ENCODE measurements at places on chromosomes 11 and 22.
A peak's percentile ranks its signal among the peaks of the same experiment; 100 is the strongest.

GRCh38 chr11:9980931-9981330 lies 313.1 kb downstream of the SBF2 start:
- DNase-seq = no peak

DNA sequence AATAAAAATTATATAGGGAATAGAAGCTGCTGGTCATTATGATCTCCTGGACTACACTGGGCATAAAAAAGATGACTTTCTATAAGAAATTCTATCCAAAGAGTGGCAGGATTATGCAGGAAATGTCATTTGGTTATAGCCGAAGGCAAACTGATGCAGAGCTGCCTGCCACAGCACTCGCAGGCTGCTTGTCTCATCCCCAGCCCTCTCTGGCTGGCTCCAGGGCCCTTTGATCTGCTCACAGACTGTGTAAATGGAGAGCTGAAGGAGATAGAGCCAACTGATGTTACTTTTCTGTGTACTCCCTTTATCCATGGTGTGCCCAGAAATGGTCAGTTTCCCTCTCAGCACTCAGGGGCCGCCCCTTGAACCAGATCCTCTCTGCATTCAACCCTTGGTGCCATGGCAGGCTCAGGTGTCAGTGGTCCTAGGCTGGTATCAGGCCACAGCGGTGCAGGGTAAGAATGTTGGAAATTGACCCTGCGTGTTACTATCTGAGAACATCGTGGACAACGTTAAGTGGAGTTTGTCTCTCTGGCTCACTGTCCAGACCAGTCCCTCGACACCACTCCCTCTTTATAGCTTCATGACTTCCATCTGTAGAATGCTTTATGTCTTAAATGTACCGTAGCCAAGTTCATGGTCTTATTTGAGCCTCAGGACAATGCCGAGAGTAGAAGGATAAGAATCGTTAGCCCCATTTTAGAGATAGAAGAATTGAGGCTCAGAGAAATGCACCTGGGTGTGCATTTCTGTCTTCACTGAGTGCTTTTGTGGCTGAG lies 27.8 kb downstream of the TEAD1 start:
- DNase-seq = no peak

- DNase-seq = no peak
Measured at GRCh38 chr11:43879789-43880639, 617 bp upstream of the ALKBH3 start.

DNA sequence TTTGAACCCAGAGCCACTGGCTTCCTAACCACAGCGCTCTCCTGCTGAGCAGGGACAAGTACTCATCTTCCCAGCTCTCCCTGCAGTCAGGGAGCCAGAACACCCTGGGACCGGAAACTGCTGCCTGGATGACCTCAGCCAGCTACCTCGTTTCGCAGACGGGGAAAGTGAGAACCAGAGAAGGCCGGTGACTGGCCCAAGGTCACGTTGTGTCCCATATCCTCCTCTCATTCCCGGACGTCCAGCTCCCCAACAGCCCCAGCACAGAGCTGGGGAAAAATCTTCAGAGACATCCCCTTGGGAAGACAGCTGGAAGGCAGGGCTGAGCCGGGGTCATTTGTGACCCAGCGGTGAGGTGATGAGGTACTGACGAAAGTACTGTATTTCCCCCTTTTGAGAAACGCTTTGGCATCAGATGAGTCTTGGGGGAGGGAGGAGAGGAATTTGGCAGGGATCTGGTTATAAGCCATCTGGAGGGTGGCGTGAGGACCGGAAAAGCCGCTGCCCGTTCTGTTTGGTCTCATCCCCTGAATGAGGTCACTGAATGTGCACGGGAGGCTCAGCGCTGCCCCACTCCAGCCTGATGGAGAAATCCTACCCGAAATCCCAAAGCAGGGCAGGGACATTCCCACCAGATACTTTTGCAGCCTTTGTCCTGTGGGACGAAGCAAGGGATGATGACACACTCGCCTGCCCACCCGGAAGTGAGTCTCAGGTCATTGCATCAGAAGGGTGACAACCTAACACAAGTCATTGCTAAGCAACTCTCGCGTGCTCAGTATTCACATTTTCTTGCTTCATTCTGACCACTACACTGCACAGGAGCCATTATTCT lies 41.1 kb downstream of the LIF start:
- no peak for DNase-seq

DNA sequence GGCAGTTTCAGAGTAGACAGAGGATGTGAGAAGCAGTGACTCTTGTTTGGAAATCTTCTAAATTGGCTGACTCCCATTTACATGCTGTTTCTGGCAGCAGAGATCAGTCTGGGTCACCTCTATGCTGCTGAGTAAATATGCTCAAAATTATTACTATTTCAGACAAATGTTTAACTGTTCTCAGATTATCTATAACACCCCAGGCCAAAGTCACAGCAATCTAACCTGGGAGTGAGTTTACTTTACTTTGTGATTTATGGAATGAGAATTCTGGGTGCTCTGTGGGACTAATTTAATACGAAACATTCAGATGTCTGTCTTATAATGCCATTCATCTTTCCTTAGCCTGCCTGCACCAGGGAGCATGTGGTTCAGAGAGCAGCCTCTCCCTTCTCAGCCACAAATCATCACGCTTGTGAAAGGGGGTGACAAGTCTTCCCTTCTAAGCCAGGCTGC lies 282.5 kb upstream of the MPPED2 start:
- peak; percentile 29 for DNase-seq

- no peak for DNase-seq
Measured at GRCh38 chr11:113504586-113504985, 29.4 kb upstream of the DRD2 start.

GRCh38 chr11:45818961-45819605 lies 14.1 kb downstream of the SLC35C1 start:
- DNase-seq = no peak

DNA sequence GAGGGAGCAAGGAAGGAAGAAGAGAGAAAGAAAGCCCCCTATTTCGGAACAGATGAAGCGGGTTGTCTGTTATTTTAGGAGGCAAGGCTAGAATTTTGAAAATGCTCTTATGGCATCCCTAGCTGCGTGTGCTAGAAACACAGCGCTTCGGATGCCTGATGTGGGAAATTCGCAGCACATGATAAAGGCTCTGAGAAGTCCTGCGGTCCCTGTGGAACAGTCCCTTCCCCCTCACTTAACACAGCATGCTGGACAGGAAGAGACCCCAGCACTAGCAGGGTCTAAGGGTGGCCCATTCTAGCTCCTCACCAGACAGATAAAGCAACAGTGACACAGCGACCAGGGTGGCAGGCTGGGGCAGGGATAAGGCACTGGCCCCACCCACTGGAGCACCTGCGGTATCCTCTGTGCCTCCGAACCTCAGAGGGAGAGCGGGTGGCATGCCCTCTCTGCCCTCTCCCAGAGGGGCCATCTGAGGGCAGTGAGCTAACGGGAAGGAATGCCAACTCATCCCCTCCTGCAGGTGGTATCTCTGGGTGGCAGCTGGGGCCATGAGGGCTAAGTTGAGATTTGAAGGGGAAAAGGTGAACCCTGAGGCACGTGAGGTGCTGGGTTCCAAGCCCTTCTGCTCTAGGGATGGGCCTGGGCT lies 75.7 kb downstream of the SCUBE1 start:
- no peak for DNase-seq

DNA sequence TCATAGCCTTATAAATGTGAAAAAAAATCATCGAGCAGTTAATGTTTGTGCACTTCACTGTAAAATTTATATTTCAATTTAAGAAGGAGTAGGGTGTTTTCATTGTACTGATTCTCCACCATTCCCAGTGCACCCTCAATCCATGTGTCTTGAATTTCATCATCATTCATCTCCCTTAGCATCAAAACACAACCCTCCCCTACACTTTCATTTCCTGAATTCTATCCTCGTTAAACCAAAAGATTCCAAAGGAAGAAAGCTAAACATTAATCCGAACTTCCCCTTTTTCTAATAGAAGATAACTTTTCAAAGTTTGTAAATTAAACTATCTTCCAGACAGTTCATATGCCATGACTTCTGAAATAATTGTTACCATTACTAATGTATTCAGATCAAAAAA lies 34.1 kb upstream of the OR8B8 start:
- DNase-seq = no peak

- DNase-seq = peak; percentile 42
Measured at GRCh38 chr22:39959640-39960447, at the start of gene TMA7B. TMA7B (plus strand) TSS chr22:39960397; CDS start chr22:39964375, 3,978 bp downstream.

All from nephron progenitor cell (in vitro differentiated cells).